Stimulated activated CD8-positive, alpha-beta memory T cell treated with anti-CD3 and anti-CD28 coated beads, Interleukin-15, amount 100 ng/mL, for 4 hours (primary cell): ENCODE measurements at places on chromosomes 1 and 21.

DNA sequence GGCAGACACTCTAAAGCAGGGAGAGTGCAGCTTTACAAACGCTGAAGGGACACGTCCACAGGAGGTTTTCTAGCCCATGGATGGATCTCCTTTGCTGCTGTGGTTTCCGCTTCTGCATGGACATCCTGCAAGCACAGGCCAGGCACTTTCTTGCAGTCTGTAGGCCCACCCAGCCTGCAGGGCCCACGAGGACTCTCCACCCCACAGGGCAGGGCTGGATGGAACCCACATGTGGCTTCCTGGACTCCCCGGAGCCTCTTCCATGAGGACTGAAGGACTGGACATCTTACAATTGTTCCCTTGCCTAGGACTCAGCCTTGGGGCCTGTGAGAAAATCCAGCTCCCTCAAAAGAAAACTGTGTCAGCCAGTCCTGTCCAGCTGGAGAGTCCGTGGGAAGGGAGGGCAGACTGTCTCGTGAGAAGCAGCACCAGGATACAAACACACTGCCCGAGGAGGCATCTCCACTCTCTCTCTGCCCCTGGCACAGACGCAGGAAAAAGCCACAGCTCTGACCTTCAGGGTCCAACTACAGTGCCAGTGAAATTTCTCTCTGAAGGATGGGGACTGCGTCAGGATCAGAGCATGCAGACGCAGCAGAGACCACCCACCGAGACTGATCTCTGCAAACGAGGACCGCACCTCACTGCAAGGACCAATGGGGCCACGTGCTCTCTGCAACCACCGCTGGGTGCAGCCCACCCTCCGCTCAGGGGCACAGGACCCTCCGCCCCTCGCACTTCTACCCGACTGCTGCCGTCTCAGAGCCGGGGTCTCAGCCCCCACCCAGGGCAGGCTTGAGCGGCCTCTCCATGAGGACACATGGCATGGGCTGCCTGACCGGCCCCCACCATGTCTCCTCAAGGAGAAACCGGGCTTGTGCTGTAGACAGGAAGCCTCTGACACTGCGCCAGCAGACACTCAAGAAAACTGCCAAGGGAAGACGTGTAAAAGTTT is 130.1 kb downstream of the NPHP4 start:
- DNase-seq: no peak

- no peak for DNase-seq
These were observed 129.8 kb downstream of the SLC45A1 start for GRCh38 chr1:8447616-8448150.

- no peak for DNase-seq
These were observed 293.6 kb downstream of the HLX start for GRCh38 chr1:221172841-221173240.

- no peak for DNase-seq
These were observed 84.3 kb upstream of the HP1BP3 start for GRCh38 chr1:20871419-20871818.

DNA sequence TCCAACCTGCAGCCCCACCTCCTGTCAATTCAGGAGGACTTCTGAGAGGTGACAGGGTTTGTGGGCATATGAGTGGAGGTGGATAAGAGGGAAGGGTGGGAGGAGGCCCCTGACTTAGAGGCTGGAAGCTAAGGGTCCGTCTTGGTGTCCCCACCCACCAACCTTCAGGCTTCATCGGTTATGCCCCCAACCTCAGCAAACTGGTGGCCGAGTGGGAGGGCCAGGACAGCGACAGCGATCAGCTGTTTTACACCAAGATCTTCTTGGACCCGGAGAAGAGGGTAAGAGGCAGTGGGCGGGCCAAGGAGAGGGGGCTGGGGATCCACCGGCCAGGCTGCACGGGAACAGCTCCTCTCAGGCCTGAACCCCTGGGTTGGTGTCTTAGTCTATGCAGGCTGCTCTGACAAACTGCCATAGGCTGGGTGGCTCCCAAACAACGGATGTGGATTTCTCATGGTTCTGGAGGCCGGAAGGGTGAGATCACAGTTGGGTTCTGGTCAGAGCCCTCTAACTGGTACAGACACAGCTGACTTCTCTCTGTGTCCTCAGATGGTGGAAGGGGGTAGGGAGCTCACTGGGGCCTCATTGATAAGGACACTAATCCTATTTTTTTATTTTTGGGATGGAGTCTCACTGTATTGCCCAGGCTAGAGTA is 18.1 kb downstream of the PLOD1 start:
- no peak for DNase-seq

GRCh38 chr21:41518757-41519156 is 10.8 kb upstream of the TMPRSS2 start:
- DNase-seq: no peak

- no peak for DNase-seq
These were observed 54.1 kb downstream of the LDLRAD2 start for GRCh38 chr1:21865943-21866706.

DNA sequence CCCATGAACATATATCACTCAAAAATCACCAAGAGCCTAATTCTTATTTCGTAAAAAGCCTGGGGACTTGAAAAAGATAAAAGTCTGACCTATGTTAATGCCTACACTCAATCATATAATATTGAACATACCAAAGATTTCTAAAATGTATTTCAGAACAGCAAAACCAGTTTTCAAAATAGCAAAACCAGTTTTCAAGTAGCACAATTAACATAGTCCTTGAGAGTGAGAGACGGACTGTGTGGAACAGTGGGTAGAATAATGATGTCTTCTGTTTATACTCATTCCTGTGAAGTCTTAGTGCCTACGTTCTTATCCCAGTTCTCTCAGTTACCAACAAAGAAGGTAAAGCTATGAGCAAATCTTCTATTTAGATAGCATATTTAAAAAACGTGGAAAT is 22.3 kb upstream of the RGS2 start:
- no peak for DNase-seq
